Iris pigment epithelial cell (primary cell): ENCODE measurements at places on chromosomes 3 and 15.

DNA sequence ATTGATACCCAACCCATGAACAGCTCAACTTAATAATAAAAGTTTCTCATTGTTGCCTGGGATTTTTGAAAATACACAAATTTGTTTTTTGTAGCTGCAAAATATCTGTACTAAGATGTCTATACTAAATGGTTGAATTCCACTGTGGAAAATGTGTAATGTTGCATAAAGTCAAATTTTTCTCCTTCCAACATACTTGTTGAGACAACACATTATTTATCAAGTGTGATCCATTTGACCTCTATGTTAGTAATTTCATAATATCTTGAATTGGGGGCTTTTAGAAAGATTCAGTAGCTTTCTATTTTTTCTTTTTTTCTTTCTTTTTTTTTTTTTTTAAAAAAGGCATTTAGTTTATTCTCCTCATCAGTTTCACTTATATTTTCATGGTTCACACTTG, 88.0 kb downstream of the KCNMB2 start:
- DNase-seq, result no peak

- DNase-seq, result no peak
Measured at GRCh38 chr15:43103907-43104306, 1.9 kb downstream of the UBR1 start.

DNA sequence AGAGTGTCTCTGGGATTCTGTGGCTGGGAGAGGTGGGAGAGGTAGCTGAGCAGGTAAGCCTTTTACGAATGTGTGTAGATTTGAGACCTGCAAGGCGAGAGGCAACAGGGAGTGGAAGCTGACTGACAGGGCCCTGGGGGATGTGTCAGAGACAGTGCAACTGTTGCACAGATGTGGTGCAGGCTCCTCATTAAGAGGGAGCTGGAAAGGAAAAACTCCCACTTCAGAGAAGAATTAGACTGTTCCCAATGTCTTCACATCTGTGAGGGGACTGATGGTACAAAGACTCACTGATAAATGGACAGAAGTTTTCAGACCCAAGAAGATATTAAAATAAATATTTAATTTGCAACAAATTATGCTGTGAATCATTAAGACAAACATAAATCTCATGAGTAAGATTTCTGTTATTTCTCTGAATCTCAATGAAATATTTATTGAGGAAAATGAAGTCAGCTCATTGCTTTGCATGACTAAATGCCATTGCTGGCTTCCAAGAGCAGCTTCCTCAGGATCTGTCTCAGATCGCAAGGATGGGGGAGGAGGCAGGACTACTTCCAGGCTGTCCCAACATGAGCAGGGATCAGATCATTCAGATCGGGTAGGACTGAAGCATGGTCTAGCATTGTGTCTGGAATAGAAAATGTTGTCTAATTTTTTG, 127.3 kb upstream of the ROPN1 start:
- peak; percentile 14 for DNase-seq

DNA sequence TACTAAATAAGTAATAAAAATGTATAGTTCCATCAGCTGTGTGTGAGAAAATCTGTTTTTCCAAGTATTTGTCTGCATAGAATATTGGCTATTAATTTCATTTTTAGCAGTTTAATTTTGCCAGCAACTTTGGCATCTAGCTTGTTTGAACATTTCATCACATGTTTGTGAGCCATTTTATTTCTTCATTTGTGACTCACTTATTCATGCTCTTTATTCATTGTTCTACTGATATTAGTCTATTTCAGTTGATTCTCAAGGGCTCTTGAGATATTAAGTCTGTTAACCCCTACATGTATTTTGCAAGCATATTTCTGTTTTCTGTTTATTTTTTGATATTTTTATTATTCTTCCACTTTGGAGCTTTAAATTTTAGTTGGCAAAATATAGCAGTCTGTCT, 74.0 kb upstream of the PHLDB2 start:
- DNase-seq, result no peak

- DNase-seq, result no peak
Measured at GRCh38 chr3:172102123-172102882, 62.9 kb downstream of the FNDC3B start.

DNA sequence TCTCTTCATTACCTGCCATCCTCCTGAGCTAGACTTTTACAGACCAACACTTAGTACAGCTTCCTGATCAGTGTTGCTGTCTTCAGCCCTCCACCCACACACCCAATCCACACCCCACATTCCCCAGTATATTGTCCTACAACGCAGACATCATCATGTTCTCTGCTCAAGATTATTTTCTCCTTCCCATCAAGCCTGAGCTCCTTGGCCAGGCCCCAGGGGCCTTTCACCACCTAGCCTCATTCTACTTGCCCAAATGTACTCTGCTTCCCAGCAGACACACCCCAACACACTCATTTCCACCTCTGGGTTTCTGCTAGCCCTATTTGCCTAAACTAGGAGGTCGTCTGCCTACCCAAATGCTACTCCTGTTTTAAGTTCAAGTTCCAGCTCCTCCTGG, 37.0 kb downstream of the DAPK2 start:
- DNase-seq, result peak; percentile 40

- DNase-seq, result no peak
Measured at GRCh38 chr3:29668728-29669127, 387.9 kb downstream of the RBMS3 start.

- no peak for DNase-seq
Measured at GRCh38 chr3:122318620-122319019, 6.4 kb upstream of the CSTA start.

DNA sequence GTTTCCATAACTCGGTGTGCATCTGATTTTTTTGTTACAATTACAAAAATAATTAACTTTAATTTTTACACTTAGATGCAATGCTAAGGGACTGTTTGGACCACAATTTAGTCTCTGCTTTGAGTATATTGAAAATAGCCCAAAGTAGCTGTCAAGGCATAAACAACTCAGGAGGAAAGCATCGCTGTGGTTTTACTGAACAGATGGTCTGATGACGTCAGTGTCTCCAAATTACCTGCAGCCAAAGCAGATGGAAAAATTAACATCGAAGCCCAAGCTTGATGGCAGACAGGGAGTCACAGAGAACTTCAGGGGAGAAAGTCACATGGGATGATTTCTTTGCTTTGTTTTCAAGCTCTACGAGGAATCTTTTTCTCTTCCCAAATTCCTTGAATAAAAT, 83.1 kb upstream of the PLCL2 start:
- DNase-seq, result no peak

DNA sequence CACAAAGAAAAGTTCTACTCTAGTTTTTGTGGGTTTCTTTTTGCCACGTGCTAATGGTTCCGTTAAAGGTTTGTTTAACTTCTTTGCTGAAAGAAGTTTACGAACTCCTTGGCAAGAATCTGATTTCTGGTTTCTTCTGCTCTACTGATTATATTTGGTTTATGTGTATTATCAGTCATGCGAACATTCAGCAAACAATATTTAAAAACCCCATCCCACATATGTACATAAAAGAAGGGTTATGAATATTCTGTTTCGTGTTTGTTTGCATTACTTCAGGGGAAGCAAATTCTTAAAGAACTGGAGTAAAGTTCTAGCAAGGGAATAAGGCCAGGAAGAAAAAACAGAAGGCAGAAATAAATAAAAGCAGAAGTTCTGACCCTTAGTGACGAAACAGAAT, 9.8 kb downstream of the LARS2 start:
- DNase-seq, result no peak

- no peak for DNase-seq
Measured at GRCh38 chr15:33489335-33489734, 178.6 kb downstream of the RYR3 start.

- no peak for DNase-seq
Measured at GRCh38 chr15:57619746-57620145, 28.0 kb downstream of the MYZAP start.

DNA sequence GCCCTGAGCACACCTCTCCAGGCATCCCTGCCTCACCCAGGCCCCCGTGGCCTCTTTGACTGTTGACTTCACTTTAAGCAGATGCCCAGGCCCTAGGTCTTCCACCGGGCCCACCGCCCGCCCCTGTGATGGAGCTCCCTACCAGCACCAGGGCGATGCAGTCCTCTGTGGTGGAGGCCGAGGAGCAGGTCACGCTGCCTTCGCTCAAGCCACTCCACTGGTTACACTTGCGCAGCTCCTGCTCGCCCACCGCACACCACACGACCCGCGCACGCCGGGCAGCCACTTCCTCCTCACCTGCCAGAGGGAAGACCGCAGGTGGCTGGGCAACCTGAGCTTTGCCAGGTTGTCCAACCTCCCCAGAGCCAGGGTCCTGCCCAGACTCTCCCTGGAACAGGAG, 16.0 kb downstream of the LTF start:
- DNase-seq, result no peak

DNA sequence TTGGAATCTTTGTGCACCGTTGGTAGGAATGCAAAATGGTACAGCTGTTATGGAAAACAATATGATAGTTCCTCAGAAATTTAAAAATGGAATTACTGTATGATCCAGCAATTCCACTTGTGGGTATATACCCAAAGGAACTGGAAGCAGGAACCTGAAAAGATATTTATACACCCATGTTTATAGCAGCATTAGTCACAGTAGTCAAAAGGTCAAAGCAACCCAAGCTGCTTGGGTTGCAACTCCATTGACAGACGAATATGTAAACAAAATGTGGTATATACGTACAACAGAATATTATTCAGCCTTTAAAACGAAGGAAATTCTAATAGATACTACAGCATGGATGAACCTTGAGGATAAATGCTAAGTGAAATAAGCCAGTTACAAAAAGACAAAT, 35.0 kb upstream of the CAPN3 start:
- DNase-seq, result peak; percentile 82

DNA sequence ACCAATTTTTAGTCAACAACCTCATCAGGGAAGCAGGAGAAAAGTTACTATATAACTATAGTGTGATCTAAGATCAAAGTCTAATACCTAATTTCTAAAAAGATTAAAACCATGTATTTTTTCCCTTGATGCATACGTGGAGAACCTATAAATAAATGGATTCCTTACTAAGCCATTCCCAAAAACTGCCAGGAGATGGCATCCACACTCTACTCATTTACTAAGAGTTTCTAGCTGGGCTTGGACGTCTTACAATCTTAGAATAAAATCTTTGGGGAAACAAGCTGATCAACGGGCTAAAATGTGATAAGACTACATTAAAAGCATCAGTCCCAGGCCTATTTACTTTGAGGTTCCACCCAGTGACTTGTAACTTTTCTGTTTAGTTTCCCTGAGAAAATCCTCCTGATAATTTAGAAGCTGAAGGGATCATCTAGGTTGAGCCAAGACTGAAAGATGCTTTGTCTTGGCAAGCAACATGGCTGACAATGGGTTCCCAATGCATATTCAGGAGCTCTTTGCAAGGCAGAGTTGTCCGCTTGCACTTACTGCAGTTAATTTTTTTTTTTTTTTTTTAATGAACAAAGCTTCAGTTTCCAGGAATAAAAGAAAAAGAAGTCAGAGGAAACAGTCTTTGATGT, 85.5 kb upstream of the FGF12 start:
- peak; percentile 70 for DNase-seq

DNA sequence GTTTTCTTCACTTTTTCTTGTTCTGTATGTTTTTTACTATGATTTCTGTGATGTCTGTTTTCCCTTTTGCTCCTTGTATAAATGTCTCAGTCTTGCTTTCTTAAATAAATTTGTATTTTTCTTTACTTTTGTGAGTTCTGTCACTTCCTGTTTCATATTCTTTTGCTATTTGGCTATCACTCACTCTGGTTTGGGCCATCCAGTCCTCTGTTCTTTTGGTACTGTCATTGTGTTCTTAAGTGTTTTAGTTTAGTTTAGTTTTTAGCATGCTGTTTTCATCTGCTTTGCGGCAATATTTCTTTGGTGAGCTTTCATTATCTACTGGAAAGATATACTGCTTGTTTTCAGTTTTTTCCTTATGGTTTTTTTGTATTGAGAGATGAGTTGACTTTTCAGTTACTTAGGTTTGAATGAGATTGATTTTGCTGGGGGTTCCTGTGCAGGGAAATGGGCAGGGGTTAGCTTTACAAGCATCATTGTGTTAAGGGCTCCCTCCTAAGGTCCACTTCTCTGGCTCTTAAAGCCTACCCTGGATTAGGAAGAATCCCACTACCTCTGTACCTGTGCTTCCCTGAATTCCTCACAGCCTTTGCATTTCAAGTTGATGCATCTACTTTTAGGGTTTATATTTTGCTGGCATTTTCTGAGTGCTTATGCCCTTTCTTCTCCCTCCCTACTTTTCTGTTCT, 35.1 kb downstream of the PDCD6IP start:
- DNase-seq, result no peak

DNA sequence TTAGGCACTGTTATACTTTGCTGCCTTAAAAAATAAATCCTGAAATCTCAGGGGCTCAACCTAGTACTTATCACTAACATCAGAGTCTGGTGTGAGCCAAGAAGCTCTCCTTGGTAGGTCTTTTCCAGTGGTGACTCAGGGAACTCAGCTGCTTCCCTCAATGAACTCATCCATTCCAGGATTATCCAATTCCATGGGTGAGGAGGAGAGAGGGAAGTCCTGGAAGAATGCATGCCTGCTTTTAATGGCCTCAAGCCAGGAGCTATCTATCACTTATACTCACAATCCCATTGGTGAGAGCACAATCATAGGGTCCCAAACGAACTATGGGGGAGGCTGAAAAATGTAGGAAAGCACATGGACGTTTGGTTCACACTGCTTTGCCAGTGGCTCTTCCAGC, 113.6 kb downstream of the POLR2M start:
- peak; percentile 17 for DNase-seq

- DNase-seq, result peak; percentile 99
Measured at GRCh38 chr3:16448639-16449070, 64.8 kb downstream of the RFTN1 start.

GRCh38 chr3:172153335-172153861, 114.0 kb downstream of the FNDC3B start:
- peak; percentile 99 for DNase-seq

- no peak for DNase-seq
Measured at GRCh38 chr15:75573648-75574384, 5.3 kb downstream of the PTPN9 start.

DNA sequence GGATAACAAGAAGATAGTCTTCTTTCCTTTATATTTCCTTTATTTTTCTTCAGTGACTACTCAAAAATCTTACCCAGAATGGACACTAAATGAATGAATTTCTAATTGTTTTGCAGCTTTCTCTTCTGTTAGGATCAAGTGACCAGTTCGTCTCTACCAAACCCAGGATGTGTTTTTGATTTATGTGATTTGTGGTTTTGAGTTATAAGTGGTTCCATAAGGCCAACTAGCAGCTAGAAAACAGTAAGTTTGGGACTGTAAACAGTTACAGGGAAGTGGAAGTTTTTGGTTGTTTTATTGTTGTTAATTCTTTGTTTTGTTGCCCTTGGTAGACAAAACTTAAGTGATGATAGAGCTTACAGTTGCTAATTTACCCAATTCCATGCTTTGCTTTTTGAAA, 456.5 kb downstream of the IL5RA start:
- DNase-seq, result no peak

DNA sequence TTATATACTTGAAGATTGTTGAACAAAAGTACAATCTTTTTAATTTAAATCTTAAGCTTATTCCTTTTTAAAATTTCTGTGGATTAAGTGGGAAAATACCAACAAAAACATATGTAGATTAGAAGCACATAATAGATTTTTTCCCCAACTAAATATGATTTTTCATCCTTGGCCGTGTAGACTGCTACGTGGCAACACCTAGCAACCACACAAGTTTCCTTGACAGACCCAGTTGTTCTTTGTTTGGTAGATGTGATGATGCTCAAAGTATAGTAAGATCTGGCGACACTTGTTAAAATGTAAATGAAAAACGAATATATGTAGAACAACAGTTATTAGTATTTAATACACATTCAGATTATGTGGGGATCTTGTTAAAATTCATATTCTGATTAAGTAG, 271.0 kb upstream of the ROBO2 start:
- DNase-seq, result no peak

- no peak for DNase-seq
Measured at GRCh38 chr15:63884953-63885352, 51.2 kb upstream of the HERC1 start.

GRCh38 chr3:170323331-170323730, 34.2 kb upstream of the SKIL start:
- no peak for DNase-seq
